Uterus (tissue), 4 donors: ENCODE measurements at places on chromosomes 2 and 18. TPM values are rescaled to one million over a fixed set of nuclear protein-coding genes. Genes with fewer than 3 reads are reported as not detected.

Gene TPO
- not detected for total RNA-seq

Gene FZD7
- total RNA-seq = 15.0 TPM

Gene INPP5D
- total RNA-seq = 15.4 TPM

- no peak for DNase-seq
- no peaks in the 10 kb centered on the region for H3K36me3 ChIP-seq
- H3K27me3 ChIP-seq = no peaks in the 10 kb centered on the region
- H3K27ac ChIP-seq = no peak overlapping the region
These were observed 79.2 kb downstream of the SMAD7 start for GRCh38 chr18:48871391-48872166.

- H3K4me3 ChIP-seq = no peak overlapping the region
- peaks cover 3% of the 10 kb centered on the region for H3K27me3 ChIP-seq
- DNase-seq = peak; percentile 8
- H3K4me1 ChIP-seq = no peaks in the 10 kb centered on the region
These were observed 67.1 kb upstream of the CTDP1 start for GRCh38 chr18:79612291-79613108.

DNA sequence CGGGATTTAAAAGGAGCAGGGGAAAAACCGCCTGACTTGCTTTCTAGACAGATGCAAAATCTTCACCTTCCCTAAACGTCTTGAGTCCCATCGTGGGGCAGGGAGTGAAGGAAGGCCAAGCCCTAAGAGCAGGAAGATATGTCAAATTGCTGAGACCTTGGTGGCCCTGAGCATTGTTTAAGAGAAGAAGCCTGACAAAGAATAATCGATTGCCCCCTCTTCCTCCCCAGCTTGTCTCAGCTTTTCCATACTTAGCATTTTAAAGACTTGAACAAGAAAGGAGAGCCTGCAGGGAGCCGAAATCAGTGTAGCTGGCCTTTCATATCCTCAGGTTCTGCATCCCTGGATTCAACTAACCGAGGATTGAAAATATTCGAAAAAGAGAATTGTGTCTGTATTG, 157.6 kb upstream of the DLX2 start:
- H3K4me1 ChIP-seq = no peaks in the 10 kb centered on the region
- H3K27me3 ChIP-seq = no peaks in the 10 kb centered on the region
- H3K36me3 ChIP-seq = no peaks in the 10 kb centered on the region
- no peak overlapping the region for H3K27ac ChIP-seq
- no peak overlapping the region for H3K4me3 ChIP-seq

GRCh38 chr18:71116535-71116934, 827.7 kb downstream of the SOCS6 start:
- H3K27me3 ChIP-seq = no peaks in the 10 kb centered on the region
- H3K4me1 ChIP-seq = no peaks in the 10 kb centered on the region
- no peak overlapping the region for H3K27ac ChIP-seq
- H3K36me3 ChIP-seq = no peaks in the 10 kb centered on the region

DNA sequence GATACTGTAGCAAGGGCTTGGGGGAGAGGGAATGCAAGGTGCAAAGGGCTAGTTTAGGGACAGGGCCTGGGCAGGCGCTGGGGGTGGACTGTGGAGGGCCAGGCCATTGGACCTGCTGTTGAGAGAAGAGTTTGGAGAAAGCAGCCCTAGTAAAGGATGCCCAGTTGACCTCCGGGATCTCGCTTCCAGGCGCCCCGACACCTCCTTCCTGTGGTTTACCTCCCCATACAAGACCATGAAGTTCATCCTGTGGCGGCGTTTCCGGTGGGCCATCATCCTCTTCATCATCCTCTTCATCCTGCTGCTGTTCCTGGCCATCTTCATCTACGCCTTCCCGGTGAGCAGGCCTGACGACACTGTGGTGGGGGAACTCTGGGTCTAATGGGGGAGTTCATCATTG, 229.0 kb downstream of the DYSF start:
- DNase-seq = no peak
- no peaks in the 10 kb centered on the region for H3K27me3 ChIP-seq
- no peak overlapping the region for H3K4me3 ChIP-seq
- H3K4me1 ChIP-seq = no peaks in the 10 kb centered on the region
- no peaks in the 10 kb centered on the region for H3K36me3 ChIP-seq

DNA sequence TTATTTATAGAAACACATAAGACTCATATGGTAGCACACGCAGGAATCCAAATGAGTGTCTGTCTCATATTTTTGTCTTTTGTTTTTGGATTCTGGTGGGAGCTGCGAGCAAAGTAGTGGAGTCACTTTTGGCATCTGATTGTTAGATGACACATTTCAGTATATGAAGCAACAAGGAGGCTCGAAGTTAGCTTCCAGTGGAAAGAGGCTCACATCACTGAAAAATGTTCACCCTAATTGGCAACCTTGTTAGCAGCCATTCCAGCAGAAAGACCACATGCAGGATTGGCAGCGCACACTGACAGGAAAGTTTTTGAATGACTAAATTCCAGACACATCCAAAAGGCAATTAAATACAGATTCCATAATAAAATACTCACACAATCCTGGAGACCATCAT, 87.4 kb downstream of the MYT1L start:
- no peaks in the 10 kb centered on the region for H3K4me1 ChIP-seq
- H3K36me3 ChIP-seq = no peaks in the 10 kb centered on the region
- no peak overlapping the region for H3K27ac ChIP-seq
- no peaks in the 10 kb centered on the region for H3K27me3 ChIP-seq
- no peak overlapping the region for H3K4me3 ChIP-seq

DNA sequence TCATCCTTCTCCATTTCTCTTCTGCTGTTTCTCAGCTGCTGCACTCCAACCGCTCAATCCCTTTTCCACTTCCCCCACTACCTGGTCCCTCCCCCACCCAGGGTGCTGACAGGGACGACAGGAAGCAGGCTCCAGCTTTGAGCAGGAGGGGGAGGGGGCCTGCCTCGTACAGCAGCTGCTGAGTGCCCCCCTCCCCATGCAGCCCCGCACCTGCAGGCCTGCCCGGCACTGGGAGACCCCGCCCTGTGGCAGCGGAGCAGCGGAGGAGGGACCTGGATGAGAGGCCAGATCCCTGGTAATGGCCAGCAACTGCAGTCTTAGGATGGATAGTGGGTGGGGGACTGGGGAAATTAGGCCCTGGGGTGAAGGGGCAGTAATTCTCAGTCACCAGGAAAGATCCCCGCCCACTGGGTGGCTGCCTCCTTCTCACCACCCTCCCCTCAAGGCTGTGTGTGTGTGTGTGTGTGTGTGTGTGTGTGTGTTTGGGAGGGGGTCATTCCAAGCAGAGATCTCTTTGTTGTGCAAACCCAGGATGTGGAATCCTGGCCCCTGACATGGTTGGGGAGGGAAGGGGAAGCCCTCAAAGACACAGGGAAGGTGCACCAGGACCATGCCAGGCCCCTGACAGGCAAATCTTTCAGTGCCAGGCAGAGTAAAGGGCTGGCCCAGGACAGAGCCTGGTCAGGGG, 6.8 kb upstream of the CRYBA2 start:
- H3K27me3 ChIP-seq = peaks cover 39% of the 10 kb centered on the region
- H3K27ac ChIP-seq = no peak overlapping the region
- no peaks in the 10 kb centered on the region for H3K4me1 ChIP-seq
- DNase-seq = no peak

- H3K36me3 ChIP-seq = no peaks in the 10 kb centered on the region
- H3K4me3 ChIP-seq = no peak overlapping the region
- no peaks in the 10 kb centered on the region for H3K4me1 ChIP-seq
- no peaks in the 10 kb centered on the region for H3K27me3 ChIP-seq
- no peak for DNase-seq
- no peak overlapping the region for H3K27ac ChIP-seq
These were observed 100.6 kb downstream of the UPP2 start for GRCh38 chr2:158202161-158202815.

GRCh38 chr2:198059800-198060199, 255.4 kb downstream of the PLCL1 start:
- H3K4me1 ChIP-seq = no peaks in the 10 kb centered on the region
- no peak overlapping the region for H3K27ac ChIP-seq
- no peaks in the 10 kb centered on the region for H3K27me3 ChIP-seq
- no peak for DNase-seq

- no peaks in the 10 kb centered on the region for H3K4me1 ChIP-seq
- H3K36me3 ChIP-seq = no peaks in the 10 kb centered on the region
- no peak for DNase-seq
- no peak overlapping the region for H3K4me3 ChIP-seq
These were observed 47.4 kb downstream of the EXOC6B start for GRCh38 chr2:72778410-72778809.

DNA sequence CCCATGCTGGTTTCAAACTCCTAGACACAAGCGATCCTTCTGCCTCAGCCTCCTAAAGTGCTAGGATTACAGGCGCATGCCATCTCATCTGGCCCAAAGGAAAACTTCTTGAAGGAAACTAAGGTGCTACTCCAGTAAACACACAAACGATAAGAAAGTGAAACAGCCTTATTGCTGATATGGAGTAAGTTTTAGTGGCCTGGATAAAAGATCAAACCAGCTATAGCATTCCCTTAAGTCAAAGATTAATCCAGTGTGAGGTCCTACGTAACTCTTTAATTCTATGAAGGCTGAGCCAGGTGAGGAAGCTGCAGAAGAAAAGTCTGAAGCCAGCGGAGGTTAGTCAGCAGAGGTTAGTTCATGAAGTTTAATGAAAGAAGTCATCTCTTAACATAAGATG, 40.8 kb upstream of the POTEE start:
- H3K4me1 ChIP-seq = no peaks in the 10 kb centered on the region
- no peaks in the 10 kb centered on the region for H3K36me3 ChIP-seq
- H3K4me3 ChIP-seq = no peak overlapping the region
- H3K27me3 ChIP-seq = no peaks in the 10 kb centered on the region
- H3K27ac ChIP-seq = no peak overlapping the region

DNA sequence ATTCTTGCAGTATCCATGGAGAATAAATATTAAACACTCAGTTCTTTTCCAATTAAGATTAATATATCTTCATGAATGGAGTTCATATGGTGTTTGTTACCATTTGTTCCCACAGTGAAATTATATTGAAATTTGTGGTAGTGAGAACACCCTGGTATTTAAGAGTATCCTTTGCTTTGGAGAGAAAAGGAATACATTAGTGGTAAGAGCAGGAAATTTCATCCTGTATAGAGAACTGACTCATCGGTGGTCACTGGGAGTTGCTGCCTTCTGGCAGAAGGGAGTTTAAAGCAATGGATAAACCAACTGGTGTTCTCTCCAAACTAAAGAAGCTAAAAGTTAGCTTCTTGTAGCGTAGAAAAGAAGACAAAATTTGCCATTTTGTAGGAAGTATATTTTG, 107.3 kb downstream of the MYO1B start:
- H3K27ac ChIP-seq = no peak overlapping the region
- H3K27me3 ChIP-seq = no peaks in the 10 kb centered on the region
- no peak overlapping the region for H3K4me3 ChIP-seq
- H3K36me3 ChIP-seq = no peaks in the 10 kb centered on the region

DNA sequence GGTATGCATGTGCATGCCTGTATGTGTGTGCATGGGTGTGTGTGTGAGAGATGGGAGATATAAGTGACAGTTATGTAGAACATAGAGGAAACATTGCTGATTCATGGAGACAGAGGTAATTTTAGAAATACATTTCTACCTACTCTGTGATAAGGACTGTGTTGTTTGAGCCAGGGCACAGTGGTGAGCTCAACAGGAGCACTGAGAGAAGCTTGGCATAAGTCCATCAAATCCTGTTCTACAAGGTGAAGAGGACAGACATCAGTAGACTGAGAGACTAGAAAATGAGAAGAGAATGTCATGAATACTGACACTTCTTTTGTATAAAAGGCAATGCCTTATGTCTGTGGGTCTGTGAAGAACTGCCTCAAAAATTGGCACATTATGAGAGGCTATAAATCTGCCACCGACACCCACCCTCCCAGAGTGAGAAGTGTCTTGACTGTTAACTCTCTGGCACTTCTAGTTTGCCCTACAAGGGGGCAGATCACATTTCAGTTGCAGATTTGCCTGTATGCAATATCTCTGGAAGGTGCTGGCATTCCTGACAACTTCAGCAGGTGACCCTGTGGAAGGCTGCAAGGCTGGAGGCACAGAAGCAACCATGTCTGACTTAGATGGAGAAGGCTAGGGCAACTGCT, 962.3 kb upstream of the NRXN1 start:
- no peaks in the 10 kb centered on the region for H3K4me1 ChIP-seq
- H3K4me3 ChIP-seq = no peak overlapping the region
- H3K27me3 ChIP-seq = no peaks in the 10 kb centered on the region
- H3K27ac ChIP-seq = no peak overlapping the region
- no peak for DNase-seq
- no peaks in the 10 kb centered on the region for H3K36me3 ChIP-seq

GRCh38 chr2:112118148-112118547, 20.0 kb upstream of the FBLN7 start:
- no peaks in the 10 kb centered on the region for H3K36me3 ChIP-seq
- no peaks in the 10 kb centered on the region for H3K4me1 ChIP-seq
- H3K4me3 ChIP-seq = no peak overlapping the region
- no peak overlapping the region for H3K27ac ChIP-seq
- no peak for DNase-seq

- peaks cover 5% of the 10 kb centered on the region for H3K4me1 ChIP-seq
- H3K36me3 ChIP-seq = no peaks in the 10 kb centered on the region
- DNase-seq = peak; percentile 8
- no peaks in the 10 kb centered on the region for H3K27me3 ChIP-seq
These were observed 50.0 kb upstream of the FAHD2A start for GRCh38 chr2:95352310-95353054.

- H3K4me3 ChIP-seq = no peak overlapping the region
- no peaks in the 10 kb centered on the region for H3K4me1 ChIP-seq
- DNase-seq = no peak
- H3K27me3 ChIP-seq = no peaks in the 10 kb centered on the region
- no peaks in the 10 kb centered on the region for H3K36me3 ChIP-seq
- H3K27ac ChIP-seq = no peak overlapping the region
These were observed 301.7 kb downstream of the TCF4 start for GRCh38 chr18:55286257-55286825.

GRCh38 chr2:9914384-9915065, 37.0 kb upstream of the GRHL1 start:
- no peaks in the 10 kb centered on the region for H3K27me3 ChIP-seq
- H3K27ac ChIP-seq = no peak overlapping the region
- no peaks in the 10 kb centered on the region for H3K4me1 ChIP-seq
- no peaks in the 10 kb centered on the region for H3K36me3 ChIP-seq
- no peak for DNase-seq
- no peak overlapping the region for H3K4me3 ChIP-seq

- no peaks in the 10 kb centered on the region for H3K4me1 ChIP-seq
- H3K4me3 ChIP-seq = no peak overlapping the region
- DNase-seq = no peak
- H3K36me3 ChIP-seq = no peaks in the 10 kb centered on the region
- no peak overlapping the region for H3K27ac ChIP-seq
These were observed 29.4 kb downstream of the MAIP1 start for GRCh38 chr2:199984755-199985154.

- H3K27me3 ChIP-seq = no peaks in the 10 kb centered on the region
- H3K36me3 ChIP-seq = no peaks in the 10 kb centered on the region
- no peaks in the 10 kb centered on the region for H3K4me1 ChIP-seq
- no peak for DNase-seq
- H3K4me3 ChIP-seq = no peak overlapping the region
These were observed 193.5 kb downstream of the SS18 start for GRCh38 chr18:25896956-25897355.

GRCh38 chr2:230680463-230681170, 32.0 kb upstream of the CAB39 start:
- DNase-seq = no peak
- no peak overlapping the region for H3K27ac ChIP-seq
- H3K36me3 ChIP-seq = no peaks in the 10 kb centered on the region
- H3K4me1 ChIP-seq = no peaks in the 10 kb centered on the region
- H3K27me3 ChIP-seq = no peaks in the 10 kb centered on the region
